ENCODE measurements at places on chromosomes 11 and 22. TPM values are rescaled to one million over a fixed set of nuclear protein-coding genes. Genes with fewer than 3 reads are reported as not detected.

GRCh38 chr11:130314184-130314749 lies 450 bp downstream of the ZBTB44 start:
- no peak for DNase-seq

GRCh38 chr11:47161134-47161854 lies 15.4 kb downstream of the ARFGAP2 start:
- DNase-seq = no peak

DNA sequence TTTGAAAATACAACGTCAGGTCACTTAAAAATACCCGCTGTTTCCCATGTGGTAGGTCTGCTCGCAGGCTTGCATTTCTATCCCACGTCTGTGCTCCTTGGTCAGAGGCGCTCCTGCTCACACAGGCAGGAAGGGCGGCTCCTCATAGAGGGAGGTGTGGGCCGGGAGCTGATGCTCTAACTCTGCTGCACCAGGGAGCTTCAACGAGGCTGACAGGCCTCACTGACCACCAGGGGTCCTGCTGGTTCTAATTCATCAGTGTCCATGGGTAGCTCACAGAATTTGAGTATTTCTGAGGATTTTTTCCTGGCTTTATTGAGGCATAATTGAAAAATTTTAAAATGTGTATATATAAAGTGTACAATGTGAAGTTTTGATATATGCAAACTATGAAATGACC lies 68.5 kb downstream of the PIWIL3 start:
- DNase-seq = no peak

GRCh38 chr11:15893080-15893492 lies 463.3 kb downstream of the SOX6 start:
- DNase-seq = no peak

Gene TESMIN
- 8.3 TPM for total RNA-seq

- DNase-seq = no peak
Observed at GRCh38 chr11:68037411-68038225, 1.2 kb upstream of the TCIRG1 start.

DNA sequence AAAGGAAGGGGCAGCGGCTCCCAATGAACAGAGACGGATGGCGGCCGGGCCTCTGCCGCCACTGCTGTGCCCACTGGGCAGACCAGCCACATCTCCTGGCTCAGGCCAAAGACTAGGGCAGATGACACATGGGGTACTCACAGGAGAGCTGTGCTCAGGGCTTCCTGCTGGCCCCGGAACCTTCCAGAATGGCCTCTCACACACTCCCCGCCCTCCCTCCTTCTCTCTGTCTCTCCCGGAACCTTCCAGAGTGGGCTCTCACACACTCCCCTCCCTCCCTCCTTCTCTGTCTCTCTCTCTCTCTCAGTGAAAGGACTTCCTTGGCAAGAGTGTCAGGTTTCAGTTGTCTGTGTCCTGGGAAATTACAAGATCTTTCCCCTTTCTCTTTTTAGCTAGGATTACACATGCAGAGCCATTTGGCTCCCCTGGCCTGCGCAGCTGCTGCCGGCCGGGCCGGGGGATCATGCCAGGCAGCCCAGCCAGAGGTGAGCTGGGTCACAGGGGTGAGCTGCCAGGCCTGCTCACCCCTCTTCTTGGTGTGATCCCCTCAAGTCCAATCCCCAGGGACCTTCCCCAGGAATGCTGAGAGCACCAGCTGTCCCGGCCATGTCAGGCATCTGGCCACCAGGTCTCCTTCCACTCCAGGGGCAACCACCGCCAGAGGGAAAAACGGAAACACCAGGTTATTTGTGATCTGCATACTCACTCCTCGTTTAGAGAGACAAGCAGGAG lies 45.3 kb upstream of the ADA2 start:
- DNase-seq = no peak

Gene CNIH2
- 3.2 TPM for total RNA-seq

Gene HEPN1
- total RNA-seq = not detected

Gene BTBD18
- not detected for total RNA-seq

DNA sequence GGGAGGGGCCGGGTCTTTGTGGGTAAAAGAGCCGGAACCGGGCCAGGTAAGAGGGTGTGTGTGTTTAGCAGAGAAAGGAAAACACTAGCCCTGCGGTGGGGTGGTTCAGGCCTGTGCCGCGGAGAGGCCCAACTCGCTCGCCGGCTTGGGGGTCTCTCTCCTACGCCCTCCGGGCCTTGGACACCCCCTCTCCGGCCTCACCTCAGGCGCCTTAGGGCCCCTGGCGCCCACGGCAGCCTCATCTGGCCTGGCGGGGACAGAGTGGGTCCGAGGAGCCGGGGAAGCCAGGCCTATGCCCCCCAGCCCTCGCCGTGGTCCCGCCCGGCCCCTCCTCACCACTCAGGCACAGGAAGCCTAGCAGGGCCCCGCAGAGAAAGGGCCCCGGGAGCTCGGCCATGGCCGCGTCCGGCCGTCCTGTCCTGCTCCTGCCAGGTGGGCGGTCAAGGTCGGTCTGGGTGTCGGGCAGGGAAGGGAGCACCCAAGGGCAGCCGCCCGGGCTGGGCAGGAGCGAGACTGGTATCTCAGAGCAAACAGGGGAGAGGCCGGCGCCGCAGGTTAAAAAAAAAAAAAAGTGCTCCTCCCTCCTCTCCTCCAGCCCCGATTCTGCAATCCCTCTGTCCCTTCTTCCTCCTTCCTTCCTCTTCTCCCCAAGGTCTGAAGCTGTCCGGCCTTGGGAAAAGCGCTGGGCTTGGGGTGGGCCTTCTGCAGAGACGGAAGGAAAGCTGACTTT lies at the start of gene VSIG2:
VSIG2 (minus strand) TSS at position 515 of the 730 bp plus-strand sequence; CDS start at position 397, 118 bp downstream.
- no peak for DNase-seq

Gene SEPTIN3
- 1.5 TPM for total RNA-seq

Gene BTG4
- total RNA-seq = not detected

GRCh38 chr11:115122274-115122673 lies 381.9 kb downstream of the CADM1 start:
- DNase-seq = no peak

GRCh38 chr22:44970291-44970690 lies 39.5 kb downstream of the PHF21B start:
- no peak for DNase-seq

DNA sequence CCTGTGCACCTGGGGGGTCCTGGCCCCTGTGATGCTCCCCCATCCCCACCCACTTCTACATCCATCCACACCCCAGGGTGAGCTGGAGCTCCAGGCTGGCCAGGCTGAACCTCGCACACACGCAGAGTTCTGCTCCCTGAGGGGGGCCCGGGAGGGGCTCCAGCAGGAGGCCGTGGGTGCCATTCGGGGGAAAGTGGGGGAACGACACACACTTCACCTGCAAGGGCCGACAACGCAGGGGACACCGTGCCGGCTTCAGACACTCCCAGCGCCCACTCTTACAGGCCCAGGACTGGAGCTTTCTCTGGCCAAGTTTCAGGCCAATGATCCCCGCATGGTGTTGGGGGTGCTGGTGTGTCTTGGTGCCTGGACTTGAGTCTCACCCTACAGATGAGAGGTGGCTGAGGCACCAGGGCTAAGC lies 20.0 kb upstream of the TALDO1 start:
- DNase-seq = no peak

Gene TP53AIP1
- total RNA-seq = 3.7 TPM

DNA sequence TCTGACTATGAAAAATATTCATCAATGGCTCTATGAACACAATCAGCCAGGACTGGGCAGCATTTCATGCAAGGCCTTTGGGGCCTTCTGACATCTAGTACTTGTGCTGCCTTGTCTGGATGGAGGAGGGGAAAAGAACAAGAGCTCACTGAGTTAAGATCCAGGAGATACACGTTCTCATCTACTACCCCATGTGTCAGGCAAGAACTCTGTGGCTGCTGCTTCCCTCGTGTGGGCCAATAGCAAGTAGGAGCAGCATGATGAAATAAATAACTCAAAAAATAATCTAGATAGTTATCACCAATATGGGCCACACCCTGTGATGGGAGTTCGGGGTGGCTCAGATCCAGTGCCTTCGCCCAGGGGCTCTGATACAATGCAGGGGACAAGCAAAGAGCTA lies 7.3 kb downstream of the KCNE3 start:
- peak; percentile 44 for DNase-seq

Gene OR5B21
- not detected for total RNA-seq
